Activated CD4-positive, CD25-positive, alpha-beta regulatory T cell treated with anti-CD3 and anti-CD28 coated beads, Interleukin-2, amount 50 U/mL, for 24 hours (primary cell): ENCODE measurements at places on chromosomes 11 and 22.

GRCh38 chr22:43173976-43174720 lies 12.8 kb downstream of the TTLL12 start:
- no peak for ATAC-seq

DNA sequence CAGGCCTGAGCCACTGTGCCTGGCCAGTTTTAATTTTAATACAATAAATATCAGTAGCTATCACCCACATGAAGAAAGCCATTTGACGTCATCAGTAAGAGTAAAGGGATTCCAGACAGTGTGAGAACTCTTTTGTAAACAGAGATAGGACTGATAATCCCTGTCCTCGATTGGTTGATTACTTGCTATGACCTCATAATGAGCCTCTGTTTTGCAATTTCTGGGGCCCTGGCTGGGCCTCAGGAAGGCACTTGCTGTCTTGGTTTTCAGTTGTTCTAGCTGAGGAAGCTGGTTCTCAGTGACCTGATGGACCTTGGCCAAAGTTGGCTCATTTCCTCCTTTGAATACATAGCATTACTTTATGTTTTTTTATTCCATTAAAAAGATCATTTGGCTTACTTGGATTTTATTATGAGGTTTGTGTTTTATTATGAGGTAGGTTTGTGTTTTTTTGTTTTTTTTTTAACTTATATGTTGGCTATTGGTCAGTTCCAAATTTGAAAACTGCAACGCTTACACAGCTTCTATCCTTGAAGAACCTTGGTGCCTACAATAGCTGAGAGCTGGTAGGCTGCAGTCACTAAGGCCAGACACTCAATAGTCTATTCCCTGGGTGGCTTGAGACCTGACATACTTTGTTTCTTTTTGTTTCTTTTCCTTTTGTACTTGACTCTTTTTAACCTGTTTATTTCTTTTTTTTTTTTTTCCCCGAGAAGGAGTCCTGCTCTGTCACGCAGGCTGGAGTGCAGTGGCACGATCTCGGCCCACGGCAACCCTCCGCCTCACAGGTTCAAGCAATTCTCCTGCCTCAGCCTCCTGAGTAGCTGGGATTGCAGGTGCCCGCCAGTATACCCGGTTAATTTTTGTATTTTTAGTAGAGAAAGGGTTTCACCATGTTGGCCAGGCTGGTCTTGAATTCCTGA lies 20.0 kb downstream of the MARK2 start:
- ATAC-seq: no peak

DNA sequence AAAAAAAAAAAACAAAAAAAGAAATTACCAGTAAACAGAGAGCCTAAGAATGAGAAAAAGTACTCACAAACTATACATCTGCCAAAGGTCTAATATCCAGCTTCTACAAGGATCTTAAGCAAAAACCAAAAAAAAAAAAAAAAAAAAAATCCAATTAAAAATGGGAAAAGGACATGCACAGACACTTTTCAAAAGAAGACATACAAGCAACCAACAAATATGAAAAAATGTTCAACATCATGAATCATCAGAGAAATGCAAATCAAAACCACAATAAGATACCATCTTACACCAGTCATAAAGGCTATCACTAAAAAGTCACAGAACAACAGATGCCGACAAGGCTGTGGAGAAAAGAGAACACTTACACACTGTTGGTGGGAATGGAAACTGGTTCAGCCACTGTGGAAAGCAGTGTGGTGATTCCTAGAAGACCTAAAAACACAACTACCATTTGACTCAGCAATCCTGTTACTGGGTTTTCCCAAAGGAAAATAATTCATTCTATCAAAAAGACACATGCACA lies 18.3 kb downstream of the MS4A6A start:
- no peak for ATAC-seq

DNA sequence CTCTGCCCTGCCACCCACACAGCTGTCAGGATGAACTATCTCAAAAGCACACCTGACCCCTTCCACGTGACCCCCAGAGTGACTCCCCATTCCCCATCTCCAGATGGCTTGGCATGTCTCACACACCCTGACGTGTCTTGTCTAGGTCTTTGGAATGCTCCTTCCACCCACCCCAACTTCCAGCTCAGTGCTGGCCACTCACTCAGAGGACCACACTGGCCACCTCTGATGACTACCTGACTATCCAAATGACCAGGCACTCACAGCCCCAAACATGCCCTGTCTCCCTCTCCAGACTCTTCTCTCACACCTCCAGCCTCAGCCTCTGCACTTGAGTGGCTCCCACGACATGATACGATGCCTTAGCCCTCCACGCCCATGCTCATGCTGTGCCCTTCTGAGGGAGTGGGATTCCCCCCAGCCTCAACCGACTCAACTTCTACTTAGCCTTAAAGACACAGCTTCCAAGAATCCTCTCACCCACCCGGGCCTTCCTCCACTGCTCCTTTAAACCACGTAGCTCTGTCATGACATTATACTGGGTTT lies 259.4 kb downstream of the BUD13 start:
- ATAC-seq: no peak

DNA sequence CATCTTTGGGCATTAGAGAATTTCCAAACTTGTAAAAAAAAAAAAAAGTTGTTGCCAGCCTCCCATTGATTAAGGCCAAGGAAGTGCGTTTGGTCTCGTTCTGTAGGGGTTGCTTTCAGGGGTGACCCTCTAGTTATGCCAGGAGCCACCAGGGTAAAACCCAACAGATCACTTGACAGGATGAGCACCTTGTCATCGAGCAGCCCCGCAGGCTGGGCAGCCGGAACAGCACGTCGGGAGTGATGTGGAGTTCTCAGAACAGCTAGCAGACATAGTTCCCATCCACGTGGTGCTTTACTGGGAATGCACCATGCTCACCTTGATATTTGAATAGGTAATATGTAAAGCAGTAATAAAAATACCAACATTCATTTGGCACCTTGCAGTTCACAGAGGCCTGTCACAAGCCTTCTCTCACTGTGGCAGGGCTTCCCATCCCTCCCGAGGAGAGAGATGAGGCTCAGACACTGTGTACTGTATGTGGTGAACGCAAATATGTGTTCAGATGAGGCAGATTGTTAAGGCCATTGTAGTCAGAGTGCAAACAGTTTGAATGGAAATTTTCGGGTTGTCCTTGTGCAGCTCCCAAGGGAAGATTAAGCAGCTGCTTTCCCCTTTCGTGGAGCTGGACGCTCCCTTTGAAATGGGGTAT lies 70.9 kb upstream of the SORL1-AS1 start:
- ATAC-seq: no peak
